ENCODE measurements at places on chromosomes 4 and X.

DNA sequence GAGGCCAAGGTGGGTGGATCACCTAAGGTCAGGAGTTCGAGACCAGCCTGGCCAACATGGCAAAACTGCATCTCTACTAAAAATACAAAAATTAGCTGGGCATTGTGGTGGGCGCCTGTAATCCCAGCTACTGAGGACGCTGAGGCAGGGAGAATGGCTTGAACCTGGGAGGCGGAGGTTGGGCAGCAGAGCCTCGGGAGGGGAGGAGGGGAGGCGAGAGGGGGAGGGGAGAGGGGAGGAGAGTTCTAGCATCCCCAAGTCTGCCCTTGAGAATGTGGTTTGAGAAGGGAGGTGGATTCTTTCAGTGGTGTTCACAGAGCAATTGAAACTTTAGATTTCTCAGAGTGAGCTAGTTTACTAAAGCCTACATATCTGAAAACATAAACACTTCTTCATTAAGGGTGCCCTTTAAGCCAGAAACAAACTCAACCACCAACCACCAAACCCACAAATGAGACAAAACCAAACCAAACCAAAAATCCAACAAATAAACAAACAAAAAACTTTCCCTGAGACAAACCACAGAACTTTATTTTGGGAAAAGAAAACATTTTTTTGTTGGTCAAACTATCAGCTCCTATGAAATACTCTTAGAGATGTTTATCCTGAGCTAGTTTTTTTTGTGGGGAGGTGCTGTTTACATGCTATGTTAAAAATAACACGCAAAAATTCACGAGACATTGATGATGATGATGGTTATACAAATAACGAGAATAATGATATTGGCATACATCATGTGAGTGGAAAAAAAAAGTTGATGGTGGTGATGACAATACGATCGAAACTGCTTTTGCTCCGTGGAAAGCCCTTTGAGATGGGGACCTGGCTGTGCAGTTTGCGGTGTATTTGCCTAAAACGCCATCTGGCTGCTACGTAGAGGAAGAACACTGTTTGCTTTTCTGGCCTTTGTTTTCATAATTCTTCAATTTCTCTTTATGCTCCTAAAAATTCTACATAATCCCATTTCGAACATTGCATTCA, 98.2 kb upstream of the PRKX start:
- no peak for DNase-seq

- DNase-seq, result no peak
Observed at GRCh38 chr4:122814426-122814825, 12.2 kb upstream of the FGF2 start.

DNA sequence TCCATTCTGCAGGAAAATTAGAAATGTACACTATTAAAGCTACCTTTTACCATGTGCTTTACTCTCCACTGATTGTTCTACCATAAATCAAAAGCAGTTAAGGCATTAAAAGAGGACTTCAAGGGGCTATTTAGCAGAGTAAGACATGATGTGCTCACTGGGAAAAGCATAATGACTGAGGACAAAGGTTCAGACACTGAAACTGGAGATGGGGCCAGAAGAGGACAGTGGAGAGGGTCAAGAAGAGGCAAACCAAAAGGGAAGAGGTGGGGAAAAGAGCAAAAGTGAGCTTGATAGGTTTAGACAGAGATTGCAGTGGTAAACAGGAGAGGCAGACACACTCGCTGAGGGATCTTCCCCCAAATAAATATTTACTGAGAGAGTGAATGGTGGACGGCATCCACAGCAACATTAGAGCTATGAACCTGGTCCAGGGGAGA, 23.8 kb downstream of the SH3RF1 start:
- no peak for DNase-seq

DNA sequence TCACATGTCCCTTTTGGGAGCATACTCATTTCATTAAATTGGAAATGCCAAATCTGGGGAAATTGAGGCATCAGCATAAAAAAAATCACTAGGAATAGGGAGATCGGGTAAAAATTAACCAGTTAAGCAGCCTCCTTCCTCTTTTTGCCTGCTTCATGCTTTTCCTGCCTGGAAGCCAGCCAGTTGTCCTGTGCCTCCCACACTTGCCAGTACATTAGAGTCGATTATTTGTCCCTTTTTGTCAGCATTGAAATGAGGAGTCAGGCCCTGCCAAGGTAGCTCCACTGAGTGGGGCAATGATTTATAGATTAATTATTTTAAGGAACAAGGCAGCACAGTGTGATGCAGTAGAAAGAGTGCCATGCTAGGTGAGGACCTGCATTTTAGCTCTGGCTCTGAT, 55.3 kb downstream of the SH2D1A start:
- DNase-seq, result no peak

DNA sequence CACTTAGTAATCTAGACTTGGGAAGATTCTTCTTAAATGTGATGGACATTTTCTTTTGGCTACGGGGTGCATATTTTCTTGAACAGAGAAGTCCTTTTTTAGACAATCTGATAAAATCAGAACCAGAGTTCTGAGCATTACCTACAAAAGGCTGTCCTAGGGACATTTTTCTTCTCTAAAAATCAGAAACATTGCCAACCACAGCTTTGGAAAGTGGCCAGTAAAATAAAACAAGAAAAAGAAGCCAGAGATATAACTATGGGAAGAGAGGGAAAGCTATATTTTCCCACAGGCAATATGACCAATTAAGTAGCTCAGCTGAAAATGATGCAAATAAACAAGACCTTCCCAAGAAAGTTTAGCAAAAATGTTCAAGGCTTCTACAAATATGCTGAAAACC, 55.9 kb downstream of the MXRA5 start:
- DNase-seq, result no peak
